ENCODE measurements at places on chromosomes 16 and 17. TPM values are rescaled to one million over a fixed set of nuclear protein-coding genes. Genes with fewer than 3 reads are reported as not detected.

- H3K4me1 ChIP-seq: peaks cover 73% of the 10 kb centered on the region
- no peak for DNase-seq
- H3K27me3 ChIP-seq: no peaks in the 10 kb centered on the region
These were observed 8.7 kb downstream of the MMP15 start for GRCh38 chr16:58034128-58034685.

- no peaks in the 10 kb centered on the region for H3K4me1 ChIP-seq
- no peak overlapping the region for H3K4me3 ChIP-seq
- no peaks in the 10 kb centered on the region for H3K36me3 ChIP-seq
- no peak overlapping the region for H3K27ac ChIP-seq
- no peak for DNase-seq
- no peaks in the 10 kb centered on the region for H3K27me3 ChIP-seq
These were observed 5.2 kb downstream of the PERCC1 start for GRCh38 chr16:1435921-1436697.

DNA sequence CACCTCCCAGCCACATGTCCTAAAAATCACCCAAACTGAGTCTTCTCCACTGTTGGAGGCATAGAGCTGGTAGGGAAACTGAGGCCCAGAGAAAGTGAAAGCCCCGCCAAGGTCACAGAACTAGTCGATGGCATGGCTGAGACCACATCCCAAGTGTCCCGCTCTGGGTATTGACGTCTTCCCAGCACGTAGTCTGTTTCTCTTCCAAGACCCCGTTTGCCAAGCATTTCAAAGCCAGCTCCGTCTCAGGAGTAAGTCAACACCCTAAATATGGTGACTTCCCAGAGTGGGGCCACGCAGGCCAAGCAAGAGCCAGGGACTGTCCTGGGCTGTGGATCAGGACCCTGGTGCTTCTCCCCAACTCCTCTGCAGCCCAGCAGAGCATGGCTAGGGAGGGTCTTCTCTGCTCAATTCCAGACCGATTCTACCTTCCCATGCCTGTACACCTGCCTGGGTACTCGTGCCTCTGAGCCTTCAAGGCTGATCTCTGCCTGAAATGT lies 19.7 kb downstream of the PITPNM3 start:
- no peaks in the 10 kb centered on the region for H3K36me3 ChIP-seq
- no peak for DNase-seq
- no peak overlapping the region for H3K27ac ChIP-seq
- no peaks in the 10 kb centered on the region for H3K27me3 ChIP-seq
- H3K4me3 ChIP-seq: no peak overlapping the region

DNA sequence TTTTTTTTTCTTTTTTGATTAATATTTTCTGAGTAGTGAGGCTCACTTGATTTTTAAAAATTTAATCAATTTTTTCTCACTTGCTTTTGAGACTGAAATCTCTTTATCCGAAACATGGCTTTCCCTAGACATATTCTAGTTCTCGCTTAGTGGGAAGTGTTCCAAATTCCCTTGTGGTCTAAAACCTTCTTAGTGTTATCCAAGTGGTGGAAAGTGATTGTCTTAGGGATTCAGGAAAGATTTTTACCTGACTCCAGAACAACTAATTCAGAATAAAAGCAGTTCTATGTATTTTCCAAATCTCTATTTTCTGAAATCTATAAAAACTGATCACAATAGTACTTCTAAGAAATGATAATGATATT lies 178.8 kb downstream of the MAP2K6 start:
- no peaks in the 10 kb centered on the region for H3K36me3 ChIP-seq
- no peak for DNase-seq
- H3K4me3 ChIP-seq: no peak overlapping the region
- H3K27ac ChIP-seq: no peak overlapping the region
- no peaks in the 10 kb centered on the region for H3K4me1 ChIP-seq
- no peaks in the 10 kb centered on the region for H3K27me3 ChIP-seq

DNA sequence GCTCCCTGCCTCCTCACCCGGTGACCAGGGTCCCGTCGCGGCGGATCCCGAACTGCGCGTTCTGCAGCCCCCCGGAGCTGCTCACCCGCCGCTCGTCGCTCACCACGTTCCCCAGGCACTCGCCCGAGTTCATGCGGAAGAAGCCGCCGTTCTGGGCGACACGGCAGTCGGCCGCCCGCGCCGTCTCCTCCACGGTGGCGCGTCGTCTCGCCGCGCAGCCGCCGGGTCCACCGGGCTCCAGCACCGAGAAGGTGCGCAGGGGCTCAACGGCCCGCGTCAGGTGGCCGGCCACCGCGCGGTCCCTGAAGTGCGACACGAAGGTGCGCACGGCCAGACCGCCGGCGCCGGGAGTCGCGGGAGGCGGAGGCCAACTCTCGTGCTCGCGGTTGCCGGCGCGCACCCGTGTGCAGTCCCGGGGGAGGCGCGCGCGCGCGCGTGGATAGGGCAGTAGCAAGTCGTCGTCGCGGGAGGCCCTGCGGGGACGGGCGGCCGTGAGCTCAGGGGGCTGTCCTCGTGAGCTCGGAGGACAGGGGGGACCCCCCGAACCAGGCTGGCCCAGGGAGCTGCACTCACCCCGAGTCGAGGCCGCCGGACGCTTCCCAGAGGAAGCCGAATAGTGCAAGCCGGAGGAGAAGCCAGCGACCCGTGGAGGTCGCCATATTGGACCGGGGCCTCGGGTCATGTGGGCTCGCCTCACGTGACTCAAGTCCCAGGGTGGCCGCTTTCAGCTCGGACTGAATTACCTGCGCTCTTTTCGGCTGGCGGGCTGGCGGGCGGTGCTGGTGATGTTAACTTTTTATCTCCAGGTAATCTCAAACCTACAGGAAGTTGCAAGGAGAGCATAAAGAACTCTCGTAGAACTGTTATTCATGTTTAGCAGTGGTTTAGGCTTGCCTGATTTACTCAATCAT lies at the start of gene NAGPA:
NAGPA (minus strand) TSS at position 680 of the 911 bp plus-strand sequence; CDS start at position 659, 21 bp downstream.
- H3K27ac ChIP-seq: peak within 1 kb of the TSS; percentile 71
- peaks cover 25% of the 10 kb centered on the region for H3K4me1 ChIP-seq
- peak within 1 kb of the TSS; percentile 85 for H3K4me3 ChIP-seq
- DNase-seq: peak; percentile 92

GRCh38 chr17:12227547-12227946 lies 206.9 kb downstream of the MAP2K4 start:
- no peaks in the 10 kb centered on the region for H3K27me3 ChIP-seq
- H3K4me3 ChIP-seq: no peak overlapping the region
- no peak for DNase-seq
- no peaks in the 10 kb centered on the region for H3K36me3 ChIP-seq
- H3K27ac ChIP-seq: peak overlapping the region; percentile 61
- H3K4me1 ChIP-seq: no peaks in the 10 kb centered on the region

DNA sequence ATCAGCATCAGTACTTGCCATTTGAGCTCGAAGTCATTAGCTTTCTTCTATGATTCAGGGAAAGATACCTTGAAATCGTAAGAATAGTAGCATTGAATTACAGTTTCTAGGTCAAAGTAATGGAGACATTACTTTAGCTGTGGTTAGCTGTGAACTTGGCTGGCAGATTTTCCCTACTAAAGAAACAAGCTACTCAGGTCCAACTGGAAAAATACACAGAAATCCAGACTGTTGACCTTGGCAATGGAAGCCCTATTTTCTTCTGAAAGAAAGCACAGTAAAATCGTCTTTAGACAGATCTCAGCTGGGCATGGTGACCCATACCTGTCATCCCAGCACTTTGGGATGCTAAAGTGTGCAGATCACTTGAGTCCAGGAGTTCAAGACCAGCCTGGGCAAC lies 13.4 kb upstream of the DNAJA2 start:
- H3K27me3 ChIP-seq: no peaks in the 10 kb centered on the region
- no peaks in the 10 kb centered on the region for H3K36me3 ChIP-seq
- no peaks in the 10 kb centered on the region for H3K4me1 ChIP-seq
- DNase-seq: no peak
- no peak overlapping the region for H3K27ac ChIP-seq

- no peak for DNase-seq
- no peaks in the 10 kb centered on the region for H3K36me3 ChIP-seq
- no peaks in the 10 kb centered on the region for H3K27me3 ChIP-seq
These were observed 2.1 kb downstream of the P2RX5 start for GRCh38 chr17:3693829-3694231.

- no peak for DNase-seq
- H3K4me1 ChIP-seq: peaks cover 55% of the 10 kb centered on the region
- peak overlapping the region; percentile 41 for H3K27ac ChIP-seq
These were observed 4.4 kb downstream of the ZC3H7A start for GRCh38 chr16:11792410-11793241.

The CCL5 gene
- 1.0 TPM for total RNA-seq

The PPL gene
- total RNA-seq: 7.5 TPM

The DOK4 gene
- total RNA-seq: 15.2 TPM

The CLEC3A gene
- not detected for total RNA-seq

The VPS35L gene
- 28.3 TPM for total RNA-seq

The KCNJ12 gene
- total RNA-seq: 17.3 TPM

The UTS2R gene
- 0.44 TPM for total RNA-seq

The ZFP3 gene
- total RNA-seq: 7.2 TPM

The TNFAIP1 gene
- total RNA-seq: 47.6 TPM

The CCL3 gene
- total RNA-seq: 2.0 TPM

Data from right atrium auricular region (tissue), 2 donors.